ENCODE measurements at places on chromosomes 5 and 9. TPM values are rescaled to one million over a fixed set of nuclear protein-coding genes. Genes with fewer than 3 reads are reported as not detected.

- no peak for DNase-seq
Measured at GRCh38 chr5:68565427-68565826, 349.9 kb downstream of the PIK3R1 start.

DNA sequence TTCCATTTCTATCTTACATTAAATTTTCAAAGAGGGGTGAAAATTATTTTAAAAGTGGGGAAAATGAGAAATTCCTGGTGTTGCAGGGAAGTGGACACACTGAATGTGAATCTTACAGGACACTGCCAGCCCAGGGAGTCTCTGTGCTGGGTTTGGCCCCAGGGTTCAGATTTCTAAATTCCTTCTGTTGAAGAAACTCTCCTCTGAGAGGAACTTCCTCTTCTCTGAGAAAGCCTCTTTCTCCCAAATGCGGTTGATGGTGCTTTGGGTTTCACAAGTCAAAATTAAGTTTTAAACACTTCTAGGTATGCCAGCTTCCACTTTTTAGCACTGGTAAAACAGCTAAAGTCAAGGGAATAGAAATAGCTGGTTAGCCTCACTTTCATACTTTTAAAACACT, 317.9 kb upstream of the ITGA1 start:
- DNase-seq, result no peak

Gene TMEM171
- 10.3 TPM for polyA plus RNA-seq

Gene SLC34A1
- polyA plus RNA-seq, result 0.06 TPM

DNA sequence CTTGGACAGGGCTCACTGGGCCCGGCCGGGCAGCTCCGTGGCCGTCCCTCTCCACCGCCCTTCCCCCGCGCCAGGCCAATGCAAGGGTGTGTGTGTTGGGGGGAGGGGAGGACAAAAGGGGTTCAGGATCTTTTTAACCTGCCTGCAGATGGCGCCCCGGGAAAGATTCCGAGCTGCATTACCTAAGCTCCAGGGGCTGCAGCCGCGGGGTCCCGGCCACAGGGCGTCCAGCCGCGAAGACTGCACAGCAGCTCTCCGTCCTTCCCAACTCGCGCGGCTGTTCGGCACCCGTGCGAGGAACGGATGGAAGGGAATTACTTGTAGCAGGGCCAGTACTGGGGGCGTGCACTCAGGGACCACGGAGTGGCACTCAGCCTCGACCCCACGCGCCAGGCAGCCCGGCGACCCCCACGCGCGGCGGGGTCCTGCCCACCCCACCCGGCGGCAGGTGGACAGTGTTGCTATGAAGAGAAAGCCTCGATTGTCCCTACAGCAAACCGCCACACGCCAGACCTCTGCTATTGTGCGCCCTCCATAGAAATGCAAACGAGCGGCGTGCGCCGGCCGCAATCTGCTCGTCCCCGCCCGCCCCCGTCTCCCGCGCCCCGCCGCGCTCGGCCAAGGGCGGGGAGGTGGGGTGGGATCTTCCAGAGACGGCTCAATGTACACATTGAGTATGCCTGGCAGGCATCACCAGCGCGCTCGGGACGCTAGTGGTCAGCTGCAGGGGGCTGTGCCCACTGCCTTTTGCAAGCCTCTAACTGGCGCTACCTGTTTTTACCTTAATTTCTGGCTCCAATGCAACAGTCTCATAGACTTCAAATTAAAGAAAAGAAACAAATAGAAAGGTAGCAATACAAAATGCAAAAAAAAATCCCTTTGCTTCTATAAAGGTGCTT, 796 bp upstream of the GADD45G start:
- no peak for DNase-seq

Gene REEP2
- polyA plus RNA-seq, result 0.35 TPM

Measured in keratinocyte (primary cell).